ENCODE measurements at places on chromosomes 2 and 18.

- no peak for DNase-seq
These were observed 2.6 kb downstream of the CAB39 start for GRCh38 chr2:230715201-230715600.

- no peak for DNase-seq
These were observed 162.5 kb upstream of the SETBP1 start for GRCh38 chr18:44518091-44518615.

DNA sequence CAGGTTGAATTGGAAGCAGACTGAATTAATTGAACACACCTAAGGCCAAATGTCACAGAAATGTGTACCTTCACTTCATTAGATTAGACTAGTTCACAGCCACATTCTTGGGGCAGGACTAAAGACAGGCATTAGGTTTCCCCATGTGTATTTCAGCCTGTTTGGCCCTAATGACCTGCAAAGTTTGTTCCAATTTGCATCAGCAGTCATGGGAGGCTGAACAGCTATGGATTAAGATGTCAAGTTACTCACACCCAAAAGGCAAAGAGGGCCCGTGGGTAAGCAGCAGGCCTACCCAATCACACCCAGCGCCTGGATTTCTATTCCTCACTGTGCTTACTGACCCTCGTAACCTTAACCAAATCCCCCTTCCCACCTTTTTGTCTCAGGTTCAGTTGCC lies 99.6 kb upstream of the RIOK3 start:
- DNase-seq: no peak

- DNase-seq: no peak
These were observed 331.1 kb upstream of the SLC14A2 start for GRCh38 chr18:45284174-45284573.

DNA sequence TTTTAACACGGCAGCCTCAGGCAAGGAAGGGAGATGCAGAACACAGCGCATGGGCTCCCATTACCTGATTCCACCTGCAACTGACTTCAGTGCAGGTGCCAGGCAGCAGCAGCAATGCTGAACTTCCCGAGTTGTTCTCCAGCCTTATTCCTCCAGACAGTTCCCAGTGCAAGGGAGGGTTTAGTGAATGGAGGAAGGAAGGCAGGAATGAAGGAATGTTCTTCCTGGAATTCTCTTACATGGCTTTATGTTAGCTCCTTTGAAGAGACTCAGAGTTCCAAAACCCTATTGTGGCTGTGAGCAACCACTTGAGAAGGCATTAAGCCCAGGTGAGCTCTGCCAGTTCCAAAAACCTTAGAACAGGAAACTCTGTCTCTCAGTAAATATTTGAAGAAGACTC lies 45.5 kb downstream of the SERPINB7 start:
- DNase-seq: no peak

- no peak for DNase-seq
These were observed 99.3 kb downstream of the ASB1 start for GRCh38 chr2:238525990-238526389.

- no peak for DNase-seq
These were observed 136.6 kb upstream of the ZC3H15 start for GRCh38 chr2:186349508-186349907.

DNA sequence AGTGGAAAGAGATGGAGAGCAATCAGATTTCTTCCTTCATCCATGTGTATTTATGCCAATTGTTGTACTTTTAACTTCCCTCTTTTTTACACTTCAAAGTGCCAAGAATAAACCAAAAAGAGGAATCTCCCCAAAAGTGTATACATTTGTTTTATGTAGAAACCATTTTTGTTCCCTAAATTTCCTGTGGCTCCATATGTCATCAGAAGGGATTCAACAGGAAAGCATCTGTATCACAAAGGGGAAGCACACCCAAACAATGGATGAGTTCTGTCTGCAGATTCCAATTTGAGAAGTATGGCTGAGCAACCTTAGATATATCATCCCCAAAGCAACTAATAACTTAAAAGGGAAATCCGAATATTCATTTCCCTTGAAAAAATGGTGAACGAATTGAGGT lies 275.0 kb downstream of the MREG start:
- no peak for DNase-seq

DNA sequence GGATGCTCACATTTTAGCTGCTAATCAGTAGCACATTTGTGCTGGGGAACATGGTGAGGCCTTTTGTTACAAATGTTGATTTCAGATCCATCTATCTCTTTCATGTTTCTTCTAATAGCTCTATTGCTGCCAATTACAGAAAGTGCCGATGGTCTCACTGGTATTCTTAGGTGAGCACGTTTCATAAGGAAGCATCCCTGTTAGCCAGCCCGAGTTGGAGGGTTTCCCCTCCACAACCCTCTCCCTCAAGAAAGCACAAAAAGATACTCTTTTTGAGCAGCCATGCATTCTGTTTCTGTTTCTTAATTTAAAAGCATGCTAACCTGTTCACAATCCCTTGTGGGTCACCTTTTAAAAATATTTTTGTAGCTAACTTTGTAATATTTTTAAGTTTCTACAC lies 30.8 kb upstream of the ST8SIA5 start:
- DNase-seq: no peak

- no peak for DNase-seq
These were observed 301.8 kb upstream of the ACVR2A start for GRCh38 chr2:147543056-147543455.

DNA sequence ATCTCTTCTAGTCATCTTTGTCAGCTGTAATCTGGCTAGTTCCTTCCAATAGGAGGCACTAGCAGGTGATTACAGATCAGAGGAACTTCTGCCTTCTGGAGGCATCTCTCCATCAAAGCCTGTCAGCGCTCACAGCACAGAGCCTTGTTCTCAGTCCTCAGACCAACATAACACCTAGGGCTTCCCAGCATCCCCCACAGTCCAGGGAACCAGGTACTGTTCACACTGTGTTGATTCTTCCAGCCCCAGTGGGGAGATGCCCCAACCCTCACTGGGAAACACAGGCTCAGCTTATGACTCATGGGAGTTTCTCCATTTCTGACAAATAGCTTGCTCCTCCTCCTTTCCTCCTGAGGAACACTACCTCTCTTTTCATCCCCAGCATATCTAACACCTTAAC lies 601.7 kb downstream of the CBLN2 start:
- DNase-seq: no peak

- DNase-seq: no peak
These were observed 10.5 kb upstream of the EPAS1 start for GRCh38 chr2:46286715-46287114.

DNA sequence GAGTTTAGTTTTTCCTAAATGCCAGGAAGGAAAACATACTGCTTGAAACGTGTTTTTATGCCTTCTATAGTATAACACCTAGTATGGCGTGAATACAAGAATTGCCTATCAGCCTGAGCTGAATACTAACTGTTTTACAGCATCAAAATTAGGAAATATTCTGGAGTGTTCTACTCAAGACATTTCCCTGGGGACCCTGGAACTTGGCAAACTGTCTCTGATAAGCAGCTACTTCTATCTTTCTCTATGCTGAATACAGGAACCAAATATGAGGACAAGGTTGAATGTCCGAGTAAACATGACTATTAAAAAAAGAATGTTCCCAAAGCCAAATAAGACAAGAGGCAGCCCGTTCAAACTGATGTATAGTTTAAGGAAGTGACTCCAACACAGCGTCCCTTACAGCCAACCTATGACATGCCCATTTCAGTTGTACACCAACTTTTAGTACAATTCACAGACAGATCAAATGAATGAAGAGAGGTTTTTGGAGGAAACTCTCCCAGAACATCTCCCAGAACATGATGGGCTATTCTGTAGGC lies 951.3 kb upstream of the ACVR2A start:
- no peak for DNase-seq

DNA sequence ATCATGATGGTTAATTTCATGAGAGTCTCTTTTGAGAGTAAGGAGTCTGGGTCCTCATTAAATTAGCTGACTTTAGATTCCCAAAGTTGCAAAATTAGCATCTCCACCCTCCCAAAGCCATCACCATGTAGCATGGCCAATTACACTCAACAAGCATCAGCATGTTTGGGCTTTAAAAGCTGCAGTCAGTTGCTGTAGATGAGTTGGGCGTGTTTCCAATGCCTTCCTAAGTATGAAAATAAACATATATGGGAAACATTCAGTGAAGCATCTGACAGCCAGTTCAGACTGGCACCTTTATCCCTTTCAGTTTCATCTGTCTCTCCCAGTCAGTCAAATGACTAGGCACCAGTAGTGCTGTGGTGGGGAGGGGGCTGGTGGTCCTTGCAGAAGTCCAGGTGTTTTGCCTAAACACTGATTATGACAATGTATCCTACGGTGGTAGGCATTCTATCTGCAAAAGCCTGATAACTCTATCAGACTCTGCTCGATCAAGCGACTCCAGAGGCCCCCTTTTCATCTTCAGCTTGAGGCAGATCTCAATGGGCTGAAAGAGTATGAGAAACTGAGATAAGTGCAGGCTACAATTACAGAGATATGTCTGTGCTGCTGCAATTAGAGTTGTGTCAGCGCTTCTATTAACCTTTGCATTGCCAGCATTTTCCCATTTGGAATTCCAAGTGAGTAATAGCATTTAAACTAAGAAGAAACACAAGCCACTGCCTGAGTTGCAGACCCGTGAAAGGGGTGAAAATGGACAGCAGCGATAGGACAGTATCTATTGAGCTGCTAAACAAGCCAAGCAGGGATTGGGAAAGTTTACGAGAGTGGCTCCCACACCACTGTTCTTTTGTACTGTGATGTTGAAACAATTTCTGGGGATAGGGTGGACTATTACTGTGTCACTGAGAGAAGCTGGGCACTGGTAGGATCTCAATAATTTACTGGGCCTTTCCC lies 67.3 kb upstream of the SPOPL start:
- no peak for DNase-seq

Data from NT2/D1 (cell line).